ENCODE measurements at places on chromosomes 12 and 14.

DNA sequence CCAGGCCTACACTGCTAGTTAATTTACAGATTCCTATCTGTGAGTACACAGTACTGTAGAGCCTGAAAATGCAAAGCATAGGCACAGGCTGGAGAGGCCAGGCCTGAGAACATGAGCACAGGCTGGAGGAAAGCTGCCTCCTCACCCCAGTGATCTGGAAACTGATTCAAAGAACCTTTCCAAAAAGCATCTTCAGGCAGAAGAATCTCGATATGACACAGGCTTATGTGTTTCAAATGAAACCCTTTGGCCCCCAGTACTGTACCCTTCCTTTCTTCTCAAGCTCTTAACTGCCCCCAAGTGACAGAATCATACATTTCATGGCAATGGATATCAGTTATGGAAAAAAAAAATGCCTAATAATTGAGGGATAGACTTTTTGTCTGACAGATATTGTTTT lies 122.0 kb downstream of the KCNC2 start:
- DNase-seq, result peak; percentile 3

- DNase-seq, result no peak
Measured at GRCh38 chr12:23236811-23237210, 611.8 kb downstream of the ETNK1 start.

- no peak for DNase-seq
Measured at GRCh38 chr12:127562816-127563215, 704.2 kb upstream of the TMEM132C start.

DNA sequence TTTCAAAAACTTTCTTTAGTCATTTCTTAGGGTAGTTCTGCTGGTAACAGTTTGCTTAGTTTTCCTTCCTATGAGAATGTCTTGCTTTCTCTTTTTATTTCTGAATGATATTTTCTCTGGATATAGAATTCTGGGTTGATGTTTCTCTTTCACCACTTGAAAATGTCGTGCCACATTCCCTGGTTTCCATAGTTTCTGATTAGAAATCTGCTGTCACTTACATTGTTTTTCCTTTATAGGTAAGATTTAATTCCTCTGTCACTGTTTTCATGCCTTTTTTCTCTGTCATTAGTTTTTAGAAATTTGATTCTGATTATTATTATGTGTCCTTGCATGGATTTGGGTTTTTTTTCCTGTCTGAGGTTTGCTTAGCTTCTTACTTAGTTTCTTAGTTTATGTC lies 77.3 kb upstream of the PCNX4 start:
- no peak for DNase-seq

- no peak for DNase-seq
Measured at GRCh38 chr12:88662961-88663360, 82.7 kb upstream of the KITLG start.

GRCh38 chr12:15547691-15548090 lies 225.4 kb downstream of the PTPRO start:
- no peak for DNase-seq

DNA sequence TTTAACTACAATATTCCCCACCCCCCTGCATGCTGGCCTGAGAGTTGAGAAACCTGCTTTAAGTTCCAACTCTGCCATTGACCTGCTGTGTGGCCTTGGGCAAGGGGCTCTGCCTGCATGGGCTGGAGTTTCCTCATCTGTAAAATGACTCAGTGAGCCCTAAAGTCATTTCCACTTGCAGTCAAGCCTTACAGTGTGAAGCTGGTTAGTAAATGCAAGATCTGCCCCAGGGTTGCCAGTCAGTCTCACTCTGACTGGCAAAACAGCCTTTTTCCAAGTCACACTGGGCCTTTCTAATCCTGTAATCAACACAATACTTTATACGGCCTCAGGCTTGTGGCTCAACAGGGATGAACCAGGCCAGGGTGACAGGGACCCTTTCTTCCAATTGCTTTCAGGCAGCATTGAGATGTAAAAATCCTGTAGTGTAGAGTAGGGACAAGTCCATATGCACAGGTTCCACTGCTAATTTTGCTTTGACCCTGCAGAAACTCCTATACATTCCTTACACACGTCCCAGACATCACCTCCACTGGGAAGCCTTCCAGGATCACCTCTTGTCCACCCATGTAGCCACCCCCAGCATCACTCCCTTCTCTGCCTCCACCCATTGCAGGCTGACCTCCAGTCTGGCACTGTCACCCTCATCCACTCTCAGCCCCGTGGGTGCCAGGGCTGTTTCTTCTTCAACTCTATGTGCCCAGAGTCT lies 42.6 kb upstream of the PRIMA1 start:
- no peak for DNase-seq

DNA sequence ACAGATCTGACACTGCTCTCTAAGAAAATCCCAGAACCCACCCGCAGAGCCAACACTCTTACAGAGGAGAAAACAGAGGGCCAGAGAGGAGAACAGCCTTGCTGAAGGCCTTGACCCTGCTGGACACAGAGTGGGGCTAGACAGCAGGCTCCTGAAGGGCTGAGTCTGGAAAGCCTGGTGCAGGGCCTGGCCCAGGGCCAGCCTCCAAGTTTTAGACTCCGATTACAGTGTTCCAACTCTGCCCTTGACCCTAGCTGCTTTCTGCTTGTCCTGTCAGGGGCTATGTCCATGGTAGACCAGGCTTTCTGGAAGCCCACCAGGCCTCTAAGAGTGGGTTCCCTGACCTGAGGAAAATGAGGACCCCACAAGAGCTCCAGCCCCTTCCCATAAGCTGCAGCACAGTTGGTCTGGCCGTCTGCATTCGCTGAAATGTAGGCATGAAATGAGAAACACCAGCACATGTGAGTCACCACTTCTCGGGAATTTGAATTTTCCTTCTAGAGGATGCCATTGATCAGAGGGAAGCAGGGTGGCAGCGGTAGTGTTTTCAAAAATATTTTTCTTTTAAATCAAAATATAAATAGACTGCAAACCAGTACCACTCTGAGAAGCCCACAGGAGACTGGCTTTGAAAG lies 154.4 kb downstream of the CALM1 start:
- peak; percentile 42 for DNase-seq

- DNase-seq, result peak; percentile 98
Measured at GRCh38 chr12:13347241-13348043, 150.9 kb downstream of the EMP1 start.

DNA sequence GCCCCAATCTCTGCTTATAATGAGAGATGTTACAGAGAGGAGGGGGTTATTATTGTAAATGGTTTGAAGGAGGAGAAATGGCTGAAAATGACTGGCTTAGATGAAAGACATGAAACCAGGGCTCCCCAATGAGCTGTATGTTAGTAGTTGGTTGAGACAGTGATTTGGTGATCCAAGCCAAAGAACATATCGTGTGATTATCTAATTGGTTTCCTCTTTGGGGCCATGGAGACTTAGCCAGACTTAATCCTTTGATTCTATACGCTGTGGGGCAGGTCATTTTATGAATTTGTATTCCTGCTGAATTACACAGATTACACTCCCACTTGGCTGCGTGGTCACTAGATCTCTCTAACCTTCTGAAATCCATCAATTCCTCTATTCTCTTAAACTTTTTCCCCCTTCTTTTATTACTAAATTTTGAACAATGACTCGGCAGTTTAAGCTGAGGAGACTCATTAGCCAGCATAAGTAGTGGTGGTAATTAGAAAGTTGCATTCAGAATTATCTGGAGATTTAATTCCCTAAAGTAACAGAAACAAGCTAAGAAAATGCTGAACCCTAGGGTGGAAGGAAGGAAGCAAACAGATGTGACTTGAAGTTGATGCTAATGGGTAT lies 5.3 kb downstream of the TTC8 start:
- no peak for DNase-seq

- no peak for DNase-seq
Measured at GRCh38 chr12:6866163-6866919, 990 bp upstream of the TPI1 start.

DNA sequence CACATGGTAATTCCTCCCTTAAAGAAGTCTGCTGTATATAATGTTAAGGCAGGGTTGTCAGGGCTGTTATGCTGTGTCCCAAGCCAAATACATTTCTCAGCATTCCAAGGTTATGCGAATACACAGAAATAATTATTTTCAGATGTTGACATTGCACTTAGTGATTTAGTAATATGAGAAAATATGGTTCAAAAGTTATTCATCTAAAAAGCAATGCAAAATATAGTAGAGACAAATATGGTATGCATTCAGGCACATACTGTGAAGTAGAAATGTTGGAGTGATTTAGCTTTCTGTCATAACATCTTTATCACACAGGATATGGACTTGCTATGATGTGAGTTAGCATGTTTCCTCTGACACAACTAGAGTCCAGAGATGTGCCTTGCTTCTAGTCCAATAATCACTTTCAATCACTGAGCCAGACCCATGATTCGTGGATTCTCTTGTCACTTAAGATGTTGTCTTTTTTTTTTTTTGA lies 70.0 kb downstream of the PDE3A start:
- DNase-seq, result peak; percentile 93

GRCh38 chr12:116495260-116495659 lies 63.9 kb upstream of the MAP1LC3B2 start:
- peak; percentile 66 for DNase-seq

DNA sequence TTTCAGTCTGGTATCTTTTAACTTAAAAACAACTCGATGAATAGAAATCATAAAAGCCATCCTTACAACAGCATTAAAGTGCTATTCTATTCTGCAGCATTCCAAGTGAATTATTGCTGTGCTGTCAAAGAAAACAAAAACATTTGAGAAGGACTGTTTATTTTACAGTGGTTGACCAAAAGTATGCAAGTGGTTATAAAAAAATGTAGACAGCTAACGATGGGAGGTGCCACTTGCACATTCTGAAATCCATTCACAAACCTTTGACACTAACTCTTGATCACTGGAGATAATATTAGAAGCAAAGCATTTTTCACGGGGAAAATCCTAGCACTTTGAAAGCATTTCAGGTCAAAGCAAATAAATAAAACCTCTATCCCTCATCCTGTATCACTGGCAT lies 55.6 kb downstream of the HMGA2 start:
- peak; percentile 90 for DNase-seq

GRCh38 chr12:118436986-118437385 lies 60.6 kb downstream of the SUDS3 start:
- DNase-seq, result peak; percentile 89

- DNase-seq, result no peak
Measured at GRCh38 chr14:100880271-100881101, 23.0 kb downstream of the RTL1 start.

DNA sequence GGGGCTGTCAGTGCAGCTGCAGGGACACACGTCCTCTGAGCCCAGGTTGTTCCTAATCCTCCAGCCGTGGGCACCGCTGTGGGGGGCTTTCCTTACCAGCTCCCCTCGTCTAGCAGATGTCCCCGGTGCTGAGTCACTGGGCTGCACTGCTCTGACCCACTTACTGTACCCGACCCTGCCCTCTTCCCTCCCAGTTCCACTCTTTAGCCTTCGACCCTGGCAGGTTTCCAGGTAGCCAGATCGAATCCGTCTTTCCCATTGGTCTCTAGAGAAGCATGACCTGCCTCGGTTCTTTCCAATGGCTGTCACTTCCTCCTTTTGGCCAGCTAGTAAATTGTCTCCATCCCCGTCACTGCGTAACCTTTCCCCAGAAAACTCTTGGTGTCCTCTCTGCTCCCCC lies 48.4 kb downstream of the ELK3 start:
- DNase-seq, result no peak

DNA sequence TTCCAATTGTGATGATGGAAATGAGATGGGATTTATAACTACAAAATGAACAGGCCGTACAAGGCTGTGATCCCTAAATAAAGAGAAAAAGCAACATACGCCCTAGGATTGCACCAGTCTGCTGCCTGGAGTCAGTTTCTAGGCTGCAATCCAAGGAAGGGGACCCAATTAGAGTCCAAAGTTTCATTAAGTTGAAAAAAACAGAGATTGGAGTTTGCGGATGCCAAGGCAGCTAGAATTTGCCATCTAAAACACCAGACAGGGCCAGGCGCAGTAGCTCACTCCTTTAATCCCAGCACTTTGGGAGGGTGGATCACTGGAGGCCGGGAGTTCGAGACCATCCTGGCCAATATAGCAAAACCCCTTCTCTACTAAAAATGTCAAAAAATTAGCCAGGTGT lies 661.0 kb downstream of the RPS29 start:
- DNase-seq, result no peak

DNA sequence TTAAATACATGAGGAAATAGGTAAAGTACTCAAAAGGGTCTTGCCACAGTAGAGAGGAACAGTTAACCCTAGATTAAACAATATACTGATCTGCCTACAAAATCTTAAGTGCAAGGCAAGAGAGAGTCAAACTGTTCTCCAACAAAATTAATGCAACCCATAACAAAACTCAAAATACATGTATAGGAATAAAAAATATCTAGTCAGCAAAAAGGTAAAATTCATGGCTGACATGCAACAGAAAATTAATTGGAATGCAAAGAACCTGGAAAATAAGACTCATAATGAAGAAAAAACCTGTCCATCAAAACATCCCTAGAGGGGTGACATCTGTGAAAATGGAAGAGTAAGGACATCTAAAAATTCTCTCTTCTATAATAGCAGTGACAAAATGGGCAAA lies 173.6 kb downstream of the ADAMTS20 start:
- DNase-seq, result no peak

DNA sequence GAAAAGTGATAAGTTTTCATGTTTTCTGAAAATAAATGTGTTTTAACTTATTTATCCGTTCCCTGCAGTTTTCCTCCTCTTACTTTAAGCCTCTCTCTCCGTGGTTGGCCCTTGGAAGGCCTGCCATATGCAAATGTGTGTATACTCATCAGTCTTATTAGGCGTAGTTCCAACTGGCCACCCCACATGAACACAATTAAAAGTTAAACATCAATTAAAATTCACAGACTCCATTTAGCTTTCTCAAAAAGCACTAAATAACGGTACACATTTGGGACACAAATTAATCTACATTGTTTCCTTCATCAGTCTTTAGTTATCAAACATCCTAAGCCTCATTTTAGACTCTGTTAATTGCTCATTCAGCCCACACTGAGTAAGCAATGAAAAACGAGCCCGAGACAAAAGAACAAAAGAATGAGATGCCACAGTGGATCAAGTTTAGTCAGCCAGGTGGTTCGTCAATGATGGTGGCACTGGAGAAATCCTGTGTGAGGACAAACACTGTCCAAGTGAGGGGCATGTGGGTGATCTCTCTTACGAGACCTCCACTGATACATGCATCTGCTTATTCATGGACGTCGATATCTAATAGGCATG lies 76.0 kb upstream of the TMCC3 start:
- no peak for DNase-seq

DNA sequence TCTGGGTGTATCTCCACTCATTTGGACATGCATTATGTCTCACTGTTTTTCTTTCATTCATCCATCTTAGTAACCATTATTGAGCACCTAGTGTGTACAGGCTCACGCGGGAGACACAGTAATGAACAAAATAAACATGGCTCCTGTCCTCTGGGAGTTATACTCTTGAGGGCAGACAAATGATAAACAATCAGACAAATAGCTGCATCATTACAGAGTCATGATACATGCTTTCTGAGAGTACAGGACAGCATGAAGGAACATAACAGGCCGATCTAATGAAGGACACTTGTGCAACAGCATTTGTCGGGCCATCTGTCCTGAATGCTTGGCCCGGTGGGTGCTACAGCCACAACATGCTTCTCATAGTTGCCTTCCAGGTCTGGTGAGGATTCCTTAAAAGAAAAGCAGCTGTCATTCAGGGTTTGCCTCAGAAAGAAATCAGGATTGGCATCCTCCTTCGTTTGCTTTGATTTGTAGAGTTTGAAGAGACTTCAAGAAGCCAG lies 77.2 kb upstream of the EGLN3 start:
- no peak for DNase-seq

Measured in fibroblast of skin of abdomen (primary cell).